Hematopoietic multipotent progenitor cell treated with erythropoietin and hydrocortisone succinate and interleukin-3 and kit ligand, for 6 days (in vitro differentiated cells): ENCODE measurements at places on chromosomes 6 and 20.

DNA sequence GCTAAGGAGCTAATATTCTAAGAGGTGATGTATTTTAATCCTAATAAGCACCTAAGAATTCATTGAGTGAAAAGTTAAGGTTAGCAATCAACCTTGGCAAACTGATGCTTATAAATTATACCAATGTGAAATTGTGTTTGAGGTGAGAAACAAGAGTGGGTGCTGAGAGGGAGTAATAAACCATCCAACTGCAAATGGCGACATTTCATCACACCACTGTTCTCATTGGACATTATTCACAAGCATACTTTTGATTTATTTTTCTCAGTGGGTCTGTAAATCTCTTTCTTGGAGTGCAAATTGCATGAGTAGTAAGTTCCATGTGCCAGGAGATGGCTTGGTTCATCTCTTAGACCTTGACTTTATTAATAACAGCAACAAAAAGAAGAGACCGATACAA is 71.5 kb downstream of the BMP6 start:
- no peak for DNase-seq

DNA sequence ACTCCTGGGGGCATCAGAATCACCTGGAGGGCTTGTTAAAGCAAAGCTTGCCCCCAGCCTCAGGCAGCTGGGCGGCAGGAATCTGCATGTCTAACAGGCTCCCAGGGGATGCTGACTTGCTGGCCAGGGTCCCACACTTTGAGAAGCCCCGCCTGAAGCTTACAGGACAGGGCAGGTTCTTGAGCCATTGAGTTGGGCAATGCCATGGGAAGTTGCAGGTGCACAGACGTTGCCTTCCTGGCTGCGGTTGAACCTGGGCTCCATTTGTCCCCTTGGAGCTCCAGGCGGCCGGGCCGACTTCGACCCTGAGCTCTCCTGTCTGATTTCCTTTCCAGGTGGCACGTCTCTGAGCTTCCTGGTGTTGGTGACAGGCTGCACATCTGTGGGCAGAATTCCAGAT is 46.8 kb downstream of the SYNJ2 start:
- no peak for DNase-seq

GRCh38 chr20:29409833-29410805 is 1847.3 kb upstream of the DEFB115 start:
- no peak for DNase-seq

DNA sequence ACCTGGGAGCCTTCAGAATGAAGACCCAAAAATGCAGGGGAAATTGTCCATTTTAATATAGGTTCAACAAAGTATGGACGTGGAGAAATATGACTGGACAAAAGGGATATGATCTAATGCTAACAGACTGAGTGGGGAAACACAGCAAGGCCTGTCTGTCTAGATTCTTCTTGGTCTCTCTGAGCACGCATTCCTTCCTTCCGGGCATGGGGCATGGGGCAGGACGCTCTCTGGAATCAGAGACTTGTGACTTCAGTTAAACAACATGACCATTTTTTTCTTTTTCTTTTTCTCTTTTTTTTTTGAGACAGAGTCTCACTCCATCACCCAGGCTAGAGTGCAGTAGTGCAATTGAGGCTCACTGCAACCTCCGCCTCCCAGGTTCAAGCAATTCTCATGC is 31.9 kb downstream of the ZBTB2 start:
- DNase-seq, result no peak

- DNase-seq, result no peak
These were observed 57.2 kb downstream of the TMEM200A start for GRCh38 chr6:130423044-130423443.

DNA sequence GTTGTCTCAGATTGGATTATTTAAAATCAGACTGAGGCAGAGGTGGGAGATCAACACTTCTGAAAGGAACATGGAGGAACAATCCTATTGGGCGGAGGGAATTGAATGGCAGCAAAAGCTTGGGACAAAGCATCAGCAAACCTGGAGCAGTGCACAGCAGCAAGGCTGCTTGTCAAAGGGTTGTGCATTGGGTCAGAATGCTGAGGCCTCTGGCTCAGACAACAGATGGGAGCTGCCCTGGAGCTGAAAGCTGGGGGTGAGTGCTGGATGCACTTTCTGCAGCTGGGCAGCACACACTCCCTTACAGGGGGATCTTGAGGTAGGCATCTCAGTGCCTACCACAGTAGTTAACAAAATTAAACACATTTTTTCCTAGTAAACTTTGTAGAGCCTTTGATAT is 634.4 kb upstream of the MMS22L start:
- no peak for DNase-seq
